ENCODE measurements at places on chromosomes 7 and 10. TPM values are rescaled to one million over a fixed set of nuclear protein-coding genes. Genes with fewer than 3 reads are reported as not detected.
A peak's percentile ranks its signal among the peaks of the same experiment; 100 is the strongest.

CTAGE4 gene
- total RNA-seq, result 2.9 TPM

GRCh38 chr7:29146057-29146706 is at the start of gene CPVL:
CPVL (minus strand) TSS chr7:29146537; CDS start chr7:29121061, 25,476 bp downstream.
- no peak for DNase-seq

- peak; percentile 22 for DNase-seq
Observed at GRCh38 chr7:134478707-134479106, 19.8 kb upstream of the AKR1B1 start.

GRCh38 chr7:47610506-47611044 is 28.7 kb upstream of the TNS3 start:
- peak; percentile 80 for DNase-seq

DNA sequence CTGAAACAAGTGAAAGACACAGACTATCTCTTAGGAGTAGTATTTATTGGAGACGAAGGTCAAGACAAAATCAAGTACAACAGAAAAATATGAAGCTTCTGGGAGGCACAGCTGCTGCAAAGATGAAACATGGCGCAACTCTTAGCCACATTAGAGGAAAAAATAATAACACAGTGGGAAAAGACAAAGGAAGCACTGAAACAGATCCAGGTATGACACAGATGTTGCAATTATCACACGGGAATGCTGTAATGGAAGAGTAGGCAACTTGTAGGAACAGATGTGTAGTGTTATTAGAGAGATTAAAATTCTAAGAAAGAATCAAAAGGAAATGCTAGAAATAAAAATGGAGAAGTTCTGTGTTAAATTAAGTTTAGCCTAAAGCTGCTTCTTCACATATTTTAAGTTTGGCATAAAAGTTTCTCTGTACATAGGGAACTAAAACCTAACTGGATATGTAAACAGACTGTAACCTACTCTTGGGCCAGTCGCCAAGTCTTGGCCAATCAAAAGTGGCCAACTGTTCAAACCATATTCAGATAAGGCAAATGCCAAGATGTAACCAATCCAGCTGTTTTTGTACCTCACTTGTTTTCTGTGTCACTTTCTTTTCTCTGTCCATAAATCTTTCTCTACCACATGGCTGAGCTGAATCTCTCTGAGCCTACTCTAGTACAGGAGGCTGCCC is 1132.0 kb upstream of the LRRTM3 start:
- DNase-seq, result no peak

DNA sequence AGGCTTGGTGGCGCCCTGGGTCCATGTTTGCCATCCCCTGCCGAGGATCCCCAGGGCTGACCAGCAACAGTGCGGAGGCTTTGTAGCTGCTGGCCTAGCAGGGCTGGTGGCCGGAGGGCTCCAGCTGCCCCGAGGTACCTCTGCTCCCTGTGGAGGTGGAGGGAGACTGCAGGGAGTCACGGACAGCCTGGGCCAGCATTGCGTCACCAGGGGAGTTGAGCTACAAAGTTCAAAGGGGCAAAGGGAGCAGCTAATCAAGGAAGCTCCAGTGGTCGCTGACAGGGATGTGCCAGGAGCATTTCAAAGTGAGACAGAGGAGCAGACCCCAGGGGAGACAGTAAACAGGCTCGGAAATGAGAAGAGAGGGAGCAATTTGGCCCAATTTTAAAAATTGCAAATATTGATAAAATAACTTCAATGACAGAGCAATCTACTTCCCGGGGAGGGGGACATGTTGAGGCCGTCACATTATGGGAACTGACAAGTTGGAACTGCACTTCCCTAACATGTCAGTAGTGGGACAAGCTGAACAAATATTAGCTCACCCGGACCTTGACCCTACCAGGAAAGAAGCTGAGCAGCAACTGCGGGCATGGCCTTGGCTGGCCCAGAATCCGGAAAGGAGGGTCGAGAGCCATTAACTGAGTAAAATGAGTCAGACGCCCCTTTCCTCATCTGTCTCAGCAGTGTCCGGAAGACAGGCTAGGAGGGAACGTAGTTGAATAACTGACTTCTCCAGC is 39.4 kb downstream of the BTBD16 start:
- no peak for DNase-seq

Measured in fibroblast of the aortic adventitia (primary cell).